ENCODE measurements at places on chromosomes 2 and 18. TPM values are rescaled to one million over a fixed set of nuclear protein-coding genes. Genes with fewer than 3 reads are reported as not detected.

Gene CSRNP3
- total RNA-seq: 0.48 TPM

Gene CD8B2
- not detected for total RNA-seq

Gene FBXO36
- total RNA-seq: 5.5 TPM

Gene KCTD1
- total RNA-seq: 29.0 TPM

Gene LRP1B
- under 0.01 TPM for total RNA-seq

Gene PPP1R1C
- total RNA-seq: 1.4 TPM

Gene LOXL3
- 1.4 TPM for total RNA-seq

Gene IL36B
- total RNA-seq: not detected

Gene CNRIP1
- 0.96 TPM for total RNA-seq

Gene GPD2
- total RNA-seq: 127 TPM

Gene TUBB8B
- total RNA-seq: 0.24 TPM

Gene TBR1
- total RNA-seq: not detected

Gene LOXHD1
- total RNA-seq: not detected

Gene LINC00305
- total RNA-seq: not detected

Gene IL1F10
- total RNA-seq: not detected

Gene RND3
- total RNA-seq: 100.0 TPM

Gene MYO3B
- 0.85 TPM for total RNA-seq

Gene SCN7A
- under 0.01 TPM for total RNA-seq

Gene FN1
- total RNA-seq: 78.0 TPM

Gene STK39
- total RNA-seq: 19.2 TPM

Gene FIGN
- total RNA-seq: 0.64 TPM

Gene BMP10
- not detected for total RNA-seq

Gene ARHGEF4
- 50.6 TPM for total RNA-seq

Gene TOGARAM2
- total RNA-seq: under 0.01 TPM

Gene MC5R
- not detected for total RNA-seq

Gene VRK2
- total RNA-seq: 58.6 TPM

Gene ALPG
- total RNA-seq: not detected

Gene BOLL
- total RNA-seq: not detected

Gene EVA1A
- 44.8 TPM for total RNA-seq

Gene SYT4
- total RNA-seq: not detected

Gene REG3G
- total RNA-seq: not detected

Gene IMMT
- total RNA-seq: 52.0 TPM

Gene ADAM17
- total RNA-seq: 48.6 TPM

All from tracheal epithelial cell (primary cell).